ENCODE measurements at places on chromosomes 16 and 17.

GRCh38 chr16:83917152-83918120 lies 18.5 kb downstream of the MLYCD start:
- H3K27ac ChIP-seq: no peak overlapping the region
- peaks cover 26% of the 10 kb centered on the region for H3K36me3 ChIP-seq
- no peaks in the 10 kb centered on the region for H3K27me3 ChIP-seq

GRCh38 chr16:75550211-75550662 lies 5.8 kb downstream of the TMEM231 start:
- peak; percentile 90 for DNase-seq
- no peak overlapping the region for H3K27ac ChIP-seq
- H3K27me3 ChIP-seq: no peaks in the 10 kb centered on the region
- no peak overlapping the region for H3K4me3 ChIP-seq
- no peaks in the 10 kb centered on the region for H3K4me1 ChIP-seq

- no peaks in the 10 kb centered on the region for H3K4me1 ChIP-seq
- no peaks in the 10 kb centered on the region for H3K36me3 ChIP-seq
- H3K4me3 ChIP-seq: no peak overlapping the region
- no peak for DNase-seq
- no peak overlapping the region for H3K27ac ChIP-seq
Observed at GRCh38 chr17:72296456-72296855, 175.6 kb downstream of the SOX9 start.

DNA sequence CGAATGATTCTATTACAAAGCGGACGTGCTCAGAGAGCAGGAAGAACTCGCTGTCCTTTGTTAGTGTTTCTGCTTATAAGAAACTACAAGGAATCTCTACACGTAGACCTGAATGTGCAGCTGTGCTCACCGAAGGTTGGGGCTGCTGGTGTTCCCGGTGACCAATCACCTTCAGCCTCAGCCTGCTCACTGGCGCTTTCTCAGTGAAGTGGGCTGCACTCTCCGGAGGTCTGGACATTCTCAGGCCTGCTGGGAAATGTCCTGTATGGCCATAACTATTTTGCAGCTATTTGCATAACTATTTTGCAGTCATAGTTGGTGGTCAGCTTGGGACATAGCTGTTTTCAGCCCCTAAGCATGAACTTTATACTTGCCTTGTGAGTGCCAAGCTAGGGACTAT lies 9.7 kb upstream of the CIAO3 start:
- no peak overlapping the region for H3K4me3 ChIP-seq
- no peaks in the 10 kb centered on the region for H3K4me1 ChIP-seq
- no peak for DNase-seq
- peaks cover 2% of the 10 kb centered on the region for H3K27me3 ChIP-seq
- H3K27ac ChIP-seq: no peak overlapping the region

DNA sequence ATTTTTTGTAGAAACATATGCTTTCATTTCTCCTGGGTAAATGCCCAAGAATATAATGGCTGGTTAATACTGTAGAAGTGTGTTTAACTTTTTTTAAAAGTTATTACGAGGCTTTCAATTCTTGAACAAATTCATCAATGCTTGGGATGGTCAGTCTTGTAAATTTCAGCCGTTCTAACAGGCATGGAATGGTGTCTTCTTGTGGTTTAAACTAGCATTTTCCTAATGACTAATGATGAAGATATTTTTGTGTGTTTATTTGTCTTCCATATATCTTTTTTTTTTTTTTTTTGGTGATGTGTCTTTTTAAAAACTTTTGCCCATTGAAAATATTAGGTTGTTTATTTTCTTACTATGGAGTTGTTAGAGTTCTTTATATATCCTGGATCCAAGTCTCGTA lies 67.1 kb downstream of the MGAT5B start:
- no peaks in the 10 kb centered on the region for H3K36me3 ChIP-seq
- no peak for DNase-seq

DNA sequence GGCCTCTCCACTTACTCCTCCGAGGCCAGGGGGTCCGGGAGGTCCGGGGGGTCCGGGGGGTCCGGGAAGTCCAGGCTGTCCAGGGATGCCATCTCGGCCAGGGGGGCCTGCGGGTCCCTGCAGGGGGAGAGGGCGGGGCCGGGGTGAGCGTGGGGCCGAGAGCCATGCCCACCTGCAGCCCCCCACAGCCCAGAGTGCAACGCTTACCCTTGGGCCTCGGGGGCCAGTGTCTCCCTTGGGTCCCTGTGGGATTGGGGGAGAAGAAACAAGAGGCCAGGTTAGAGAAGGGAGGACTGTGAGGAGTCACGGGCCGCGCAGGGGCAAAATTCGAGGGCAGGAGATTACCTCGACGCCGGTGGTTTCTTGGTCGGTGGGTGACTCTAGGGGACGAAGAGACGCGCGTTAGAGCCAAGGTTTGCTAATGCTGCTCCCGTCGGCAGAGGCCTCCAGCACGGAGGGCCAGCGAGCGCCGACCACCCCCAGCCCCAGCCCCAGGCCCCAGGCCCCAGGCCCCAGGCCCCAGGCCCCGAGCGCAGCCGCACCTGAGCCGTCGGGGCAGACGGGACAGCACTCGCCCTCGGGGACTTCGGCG lies 2.1 kb downstream of the COL1A1 start:
- no peak for DNase-seq
- H3K27me3 ChIP-seq: peaks cover 6% of the 10 kb centered on the region
- no peaks in the 10 kb centered on the region for H3K4me1 ChIP-seq
- H3K4me3 ChIP-seq: peak overlapping the region; percentile 45
- H3K27ac ChIP-seq: no peak overlapping the region

GRCh38 chr17:65071861-65072260 lies 15.3 kb upstream of the GNA13 start:
- no peaks in the 10 kb centered on the region for H3K36me3 ChIP-seq
- no peak for DNase-seq
- H3K27ac ChIP-seq: no peak overlapping the region

DNA sequence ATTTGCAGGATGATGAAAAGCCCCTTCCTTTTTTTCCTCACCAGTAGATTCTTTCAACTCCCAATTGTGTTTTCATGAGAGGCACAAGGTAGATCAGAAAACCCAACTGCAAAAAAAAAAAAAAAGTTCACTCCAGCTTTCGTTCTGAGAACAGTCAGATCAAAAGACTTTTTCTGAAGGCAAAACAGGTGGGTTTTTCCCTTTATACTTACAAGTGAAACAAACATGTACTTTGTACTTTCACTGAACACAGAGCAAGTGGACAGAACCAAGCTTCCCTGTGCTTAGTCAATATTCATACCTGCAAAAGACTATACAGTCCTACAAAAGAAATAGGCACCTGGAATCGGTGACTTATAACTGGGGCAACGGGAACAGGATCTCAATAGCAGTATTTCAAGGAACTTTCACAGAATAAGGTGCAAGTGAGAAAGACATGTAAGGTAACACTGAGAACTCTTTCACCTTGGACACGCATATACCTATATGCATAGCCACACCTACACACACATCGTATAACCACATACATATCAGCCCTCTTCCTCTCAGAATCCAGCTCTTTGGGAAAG lies 54.1 kb downstream of the TOX3 start:
- peaks cover 34% of the 10 kb centered on the region for H3K4me1 ChIP-seq
- DNase-seq: peak; percentile 82
- H3K27me3 ChIP-seq: no peaks in the 10 kb centered on the region
- peak overlapping the region; percentile 3 for H3K27ac ChIP-seq
- no peak overlapping the region for H3K4me3 ChIP-seq
- no peaks in the 10 kb centered on the region for H3K36me3 ChIP-seq

- DNase-seq: no peak
- H3K4me1 ChIP-seq: no peaks in the 10 kb centered on the region
- H3K27me3 ChIP-seq: peaks cover 24% of the 10 kb centered on the region
- H3K27ac ChIP-seq: no peak within 1 kb of the TSS
- H3K36me3 ChIP-seq: no peaks in the 10 kb centered on the region
Observed at GRCh38 chr17:73644145-73645049, at the start of gene SDK2. TSS of gene SDK2 (minus strand) at chr17:73644445. CDS start at chr17:73644088, 357 bp downstream.

DNA sequence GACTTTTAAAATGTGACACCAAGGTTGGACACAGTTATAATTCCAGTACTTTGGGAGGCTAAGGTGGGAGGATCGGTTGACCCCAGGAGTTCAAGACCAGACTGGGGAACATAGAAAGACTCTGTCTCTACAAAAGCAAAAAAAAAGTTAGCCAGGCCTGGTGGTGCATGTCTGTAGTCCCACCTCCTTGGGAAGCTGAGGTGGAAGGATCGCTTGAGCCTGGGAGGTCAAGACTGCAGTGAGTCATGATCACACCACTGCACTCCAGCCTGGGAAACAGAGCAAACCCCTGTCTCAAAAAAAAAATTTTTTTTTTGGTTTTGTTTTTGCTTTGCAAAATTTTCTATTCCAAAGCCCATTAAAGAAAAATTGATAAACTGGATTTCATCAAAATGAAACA lies 281.4 kb downstream of the BCAS3 start:
- H3K36me3 ChIP-seq: no peaks in the 10 kb centered on the region
- no peak overlapping the region for H3K4me3 ChIP-seq
- DNase-seq: no peak
- H3K4me1 ChIP-seq: no peaks in the 10 kb centered on the region
- no peaks in the 10 kb centered on the region for H3K27me3 ChIP-seq

GRCh38 chr16:26464576-26465266 lies 602.0 kb upstream of the C16orf82 start:
- H3K4me3 ChIP-seq: no peak overlapping the region
- no peaks in the 10 kb centered on the region for H3K36me3 ChIP-seq
- no peaks in the 10 kb centered on the region for H3K27me3 ChIP-seq
- H3K4me1 ChIP-seq: no peaks in the 10 kb centered on the region

- H3K27me3 ChIP-seq: peaks cover 4% of the 10 kb centered on the region
- H3K4me3 ChIP-seq: no peak overlapping the region
- no peaks in the 10 kb centered on the region for H3K36me3 ChIP-seq
- no peaks in the 10 kb centered on the region for H3K4me1 ChIP-seq
- no peak for DNase-seq
Observed at GRCh38 chr16:51747329-51747728, 596.3 kb upstream of the SALL1 start.

DNA sequence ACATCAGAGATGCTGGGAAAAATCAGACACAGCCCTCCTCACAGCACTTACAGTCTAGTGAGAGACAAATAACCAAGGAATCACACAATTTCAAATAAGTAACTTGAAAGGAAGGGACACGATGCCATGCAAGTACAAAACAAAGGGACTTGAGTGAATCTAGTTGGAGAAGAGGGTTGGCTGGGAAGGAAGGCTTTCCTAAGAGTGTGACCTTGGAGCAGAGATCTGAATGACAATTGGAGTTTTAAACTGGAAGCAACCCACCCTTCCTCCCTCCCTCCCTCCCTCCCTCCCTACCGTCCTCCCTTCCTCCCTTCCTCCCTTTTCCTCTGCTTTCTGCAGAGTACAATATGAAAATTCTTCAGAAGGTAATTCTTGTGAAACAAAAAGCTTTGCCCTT lies 31.1 kb downstream of the ADAMTS18 start:
- H3K4me3 ChIP-seq: no peak overlapping the region
- H3K4me1 ChIP-seq: no peaks in the 10 kb centered on the region
- H3K27me3 ChIP-seq: no peaks in the 10 kb centered on the region

- no peak overlapping the region for H3K4me3 ChIP-seq
- no peaks in the 10 kb centered on the region for H3K36me3 ChIP-seq
- no peaks in the 10 kb centered on the region for H3K4me1 ChIP-seq
- no peaks in the 10 kb centered on the region for H3K27me3 ChIP-seq
- DNase-seq: no peak
Observed at GRCh38 chr17:83062818-83063671, 16.4 kb upstream of the METRNL start.

DNA sequence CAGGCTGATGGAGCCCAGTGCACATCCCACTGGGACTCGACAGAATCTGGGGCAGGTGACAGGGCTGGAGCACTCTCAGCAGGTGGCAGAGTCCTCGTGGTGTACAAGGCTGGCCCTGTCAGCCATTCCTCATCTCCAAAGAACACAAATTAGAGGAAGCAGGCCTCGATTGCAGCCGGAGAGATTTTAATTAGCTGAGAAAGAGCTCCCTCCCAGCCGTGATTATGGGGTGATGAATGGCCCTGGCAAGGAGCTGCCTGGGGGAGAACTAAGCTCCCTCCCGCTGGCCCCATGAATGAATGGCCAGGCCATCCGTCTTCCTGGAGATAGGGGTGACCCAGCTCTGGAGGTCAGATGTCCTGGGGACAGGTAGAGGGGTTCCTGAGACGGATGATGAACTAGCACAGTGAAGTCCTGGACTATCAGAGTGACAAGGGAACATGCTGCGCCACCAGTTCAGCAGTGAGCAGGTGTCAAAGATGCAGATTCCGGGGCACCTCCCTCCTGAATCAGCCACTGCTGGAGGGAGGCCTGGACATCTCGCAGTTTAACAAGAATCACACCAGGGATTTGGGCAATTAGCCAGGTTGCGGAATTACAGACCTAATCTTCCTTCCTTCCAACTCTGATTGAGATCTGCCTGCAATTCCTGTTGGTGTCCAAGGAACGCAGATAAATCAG lies 35.5 kb downstream of the PIMREG start:
- H3K27me3 ChIP-seq: no peaks in the 10 kb centered on the region
- DNase-seq: no peak
- H3K4me3 ChIP-seq: no peak overlapping the region
- H3K4me1 ChIP-seq: no peaks in the 10 kb centered on the region
- no peaks in the 10 kb centered on the region for H3K36me3 ChIP-seq
- H3K27ac ChIP-seq: no peak overlapping the region

DNA sequence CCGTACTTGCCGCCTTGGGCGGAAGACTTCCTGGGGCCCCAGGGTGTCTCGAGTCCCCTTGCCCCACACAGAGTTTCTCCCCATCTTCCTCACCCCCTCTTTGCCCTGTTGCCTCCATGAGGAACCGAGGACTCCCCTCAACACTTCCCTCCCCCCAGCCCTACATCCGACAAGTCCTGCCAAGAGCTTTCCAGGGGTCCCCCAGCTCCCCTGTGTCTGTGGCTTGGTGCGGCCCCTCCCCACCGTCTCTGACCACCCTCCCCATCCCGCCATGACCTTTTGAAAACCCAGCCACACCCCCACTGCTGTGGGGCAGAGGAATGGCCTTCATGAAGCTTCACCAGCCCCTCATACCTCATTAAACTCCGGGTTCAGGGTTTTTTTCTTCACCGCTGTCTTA lies 11.4 kb downstream of the SCGB1C2 start:
- no peaks in the 10 kb centered on the region for H3K4me1 ChIP-seq
- no peaks in the 10 kb centered on the region for H3K27me3 ChIP-seq
- no peaks in the 10 kb centered on the region for H3K36me3 ChIP-seq

DNA sequence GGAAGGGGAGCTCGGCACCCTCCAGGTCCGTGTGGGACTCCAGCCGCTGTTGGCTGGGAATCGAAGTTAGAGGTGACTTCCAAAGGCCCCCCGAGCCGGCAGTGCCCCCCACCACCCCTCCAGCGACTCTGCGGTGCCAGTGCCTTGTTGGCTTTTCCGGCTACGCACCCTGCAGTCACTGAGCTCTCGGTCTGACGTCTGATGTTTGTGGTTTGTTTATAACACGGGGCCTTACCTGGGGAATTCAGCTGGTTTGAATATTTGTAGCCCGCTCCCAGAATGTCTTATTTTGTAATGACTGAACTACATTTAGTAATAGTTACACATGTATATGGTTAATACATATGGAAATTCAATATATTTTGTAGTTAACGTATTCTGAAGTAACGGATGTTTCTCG lies 7.1 kb upstream of the BAIAP3 start:
- DNase-seq: no peak
- H3K4me3 ChIP-seq: no peak overlapping the region
- H3K4me1 ChIP-seq: peaks cover under 1% of the 10 kb centered on the region
- H3K27me3 ChIP-seq: no peaks in the 10 kb centered on the region

Data from small intestine (tissue), 16 donors.